ENCODE measurements at places on chromosomes 6 and 20.

DNA sequence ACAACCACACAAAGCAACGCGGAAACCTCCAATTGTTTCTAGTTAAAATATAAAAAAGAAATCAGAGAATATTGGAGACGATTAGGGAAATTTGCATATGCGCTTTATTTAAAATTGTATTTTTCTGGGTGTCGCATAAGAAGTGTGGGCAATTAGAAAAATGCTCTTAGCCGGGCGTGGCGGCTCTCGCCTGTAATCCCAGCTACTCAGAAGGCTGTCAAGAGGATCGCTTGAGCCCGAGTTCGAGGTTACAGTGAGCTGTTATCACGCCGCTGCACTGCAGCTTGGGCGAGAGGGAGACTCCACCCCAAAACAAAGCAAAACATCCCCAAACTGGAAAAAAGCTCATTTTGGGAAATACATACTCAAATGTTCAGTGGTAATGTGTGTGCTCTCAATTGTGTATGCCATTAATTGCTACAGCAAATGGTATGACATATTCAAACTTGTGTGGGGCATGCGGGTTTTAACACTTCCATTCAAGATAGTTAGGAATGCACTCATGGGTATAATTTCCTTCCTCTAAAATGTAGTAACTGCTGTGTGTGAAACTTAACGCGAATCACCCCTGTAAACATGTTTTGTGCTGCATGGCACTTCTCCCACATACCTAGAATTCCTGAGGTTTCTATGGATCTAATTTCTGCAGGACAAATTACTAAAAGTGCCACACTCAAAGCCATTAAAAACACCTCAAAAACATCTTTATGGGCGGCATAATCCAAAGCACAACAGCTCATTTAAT, 54.7 kb upstream of the HFE start:
- no peak for DNase-seq

DNA sequence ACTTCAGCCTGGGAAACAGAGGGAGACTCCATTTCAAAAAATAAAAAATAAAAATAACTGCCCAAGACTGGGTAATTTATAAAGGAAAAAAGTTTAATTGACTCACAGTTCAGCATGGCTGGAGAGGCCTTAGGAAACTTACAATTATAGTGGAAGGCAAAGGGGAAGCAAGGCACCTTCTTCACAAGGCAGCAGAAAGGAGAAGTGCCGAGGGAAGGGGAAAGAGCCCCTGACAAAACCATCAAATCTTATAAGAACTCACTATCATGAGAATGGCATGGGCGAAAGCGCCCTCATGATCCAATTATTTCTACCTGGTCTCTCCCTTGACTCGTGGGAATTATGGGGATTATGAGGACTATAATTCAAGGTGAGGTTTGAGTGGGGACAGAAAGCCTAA, 95.5 kb upstream of the LGSN start:
- no peak for DNase-seq

- no peak for DNase-seq
Observed at GRCh38 chr6:96465321-96465903, 56.2 kb upstream of the UFL1 start.

DNA sequence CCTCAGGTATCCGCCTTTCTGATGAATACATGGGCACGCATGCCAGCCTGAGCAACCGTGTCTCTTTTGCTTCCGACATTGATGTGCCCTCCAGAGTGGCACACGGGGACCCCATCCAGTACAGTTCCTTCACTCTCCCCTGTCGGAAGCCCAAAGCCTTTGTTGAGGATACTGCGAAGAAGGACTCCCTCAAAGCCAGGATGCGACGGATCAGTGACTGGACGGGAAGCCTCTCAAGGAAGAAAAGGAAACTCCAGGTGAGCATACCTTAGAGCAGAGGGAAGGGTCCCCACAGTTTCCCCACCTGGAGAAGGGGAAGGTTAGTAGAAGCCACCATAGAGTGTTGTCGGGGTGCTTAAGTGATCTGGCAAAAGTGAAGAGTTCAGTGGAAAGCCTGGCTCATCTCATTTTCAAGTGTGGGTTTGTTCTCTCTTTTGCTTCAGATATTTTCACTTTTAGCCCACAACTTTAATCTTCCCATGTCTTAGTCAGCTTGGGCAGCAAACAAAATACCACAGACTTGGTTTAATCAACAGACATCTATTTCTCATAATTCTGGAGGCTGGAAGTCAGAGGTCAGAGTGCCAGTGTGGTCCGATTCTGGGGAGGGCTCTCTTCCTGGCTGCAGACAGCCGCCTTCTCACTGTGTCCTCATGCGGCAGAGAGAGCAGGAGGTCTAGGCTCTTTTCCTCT, 133.5 kb upstream of the CLDN20 start:
- DNase-seq: no peak

- DNase-seq: no peak
Observed at GRCh38 chr6:68634726-68635411, at the start of gene ADGRB3. TSS of gene ADGRB3 (plus strand) at chr6:68635282. CDS start at chr6:68638676, 3,394 bp downstream.

GRCh38 chr6:36399970-36400369, 12.5 kb upstream of the ETV7 start:
- DNase-seq: no peak
